ENCODE measurements at places on chromosomes 5 and 9.

DNA sequence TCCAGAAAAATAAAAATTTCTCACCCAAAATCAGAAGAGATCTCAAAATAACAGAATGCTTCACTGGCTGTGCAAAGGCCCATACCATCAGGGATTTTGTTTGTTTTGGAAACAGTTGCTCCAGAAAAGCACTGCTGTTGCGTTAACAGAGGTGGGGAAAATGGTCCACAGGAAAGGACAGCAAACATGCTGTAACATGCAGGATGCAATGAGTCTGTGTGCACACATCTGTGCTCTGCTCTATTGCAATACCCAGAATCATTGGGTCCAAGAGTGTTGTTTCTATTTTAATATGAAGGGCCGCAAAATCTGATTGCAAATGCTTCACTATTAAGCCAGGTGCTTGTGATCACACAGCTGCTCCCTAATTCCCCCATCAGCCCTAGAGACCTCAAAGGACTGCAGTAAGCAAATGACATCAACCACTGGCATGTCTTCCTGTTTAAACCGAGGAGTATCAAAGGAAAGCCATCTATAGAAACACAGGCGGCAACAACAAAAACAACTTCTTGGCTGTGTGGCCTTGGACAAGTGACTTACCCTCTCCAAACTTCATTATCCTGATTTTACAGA is 141.0 kb downstream of the DCP2 start:
- DNase-seq = no peak

DNA sequence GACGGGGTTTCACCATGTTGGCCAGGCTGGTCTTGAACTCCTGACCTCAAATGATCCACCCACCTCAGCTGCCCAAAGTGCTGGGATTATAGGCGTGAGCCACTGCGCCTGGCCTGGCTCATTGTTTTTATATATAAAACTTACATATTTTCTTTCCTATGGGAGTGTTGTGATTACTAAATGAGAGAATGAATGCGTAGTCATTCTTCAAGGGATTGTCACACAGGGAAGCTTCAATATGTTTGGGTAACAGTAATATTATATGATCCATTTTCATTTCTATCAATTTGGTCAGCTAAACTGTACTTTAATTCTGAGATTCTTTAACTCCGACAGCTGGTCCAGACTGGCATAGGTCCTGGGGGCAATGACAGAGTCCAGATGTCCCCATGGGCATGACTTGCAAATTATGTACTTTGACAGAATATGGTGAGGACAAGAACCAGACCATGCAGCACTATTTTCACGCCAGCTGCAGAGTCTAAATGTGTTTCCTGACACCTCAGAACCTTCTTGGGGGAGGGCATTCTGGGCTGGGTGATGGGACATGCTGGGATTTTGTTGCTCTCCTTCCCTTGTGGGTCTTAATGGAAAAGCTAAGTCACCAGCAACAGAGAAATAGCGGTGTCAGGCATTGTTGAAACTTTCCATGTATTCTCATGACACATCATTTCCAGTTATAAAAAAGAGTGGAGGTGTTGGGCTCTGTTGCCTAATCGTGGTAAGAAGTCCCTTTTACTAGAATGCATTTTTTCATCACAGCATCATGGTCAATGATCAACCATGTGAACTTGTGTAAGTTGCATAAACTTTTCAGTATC is 40.9 kb upstream of the TNC start:
- no peak for DNase-seq

DNA sequence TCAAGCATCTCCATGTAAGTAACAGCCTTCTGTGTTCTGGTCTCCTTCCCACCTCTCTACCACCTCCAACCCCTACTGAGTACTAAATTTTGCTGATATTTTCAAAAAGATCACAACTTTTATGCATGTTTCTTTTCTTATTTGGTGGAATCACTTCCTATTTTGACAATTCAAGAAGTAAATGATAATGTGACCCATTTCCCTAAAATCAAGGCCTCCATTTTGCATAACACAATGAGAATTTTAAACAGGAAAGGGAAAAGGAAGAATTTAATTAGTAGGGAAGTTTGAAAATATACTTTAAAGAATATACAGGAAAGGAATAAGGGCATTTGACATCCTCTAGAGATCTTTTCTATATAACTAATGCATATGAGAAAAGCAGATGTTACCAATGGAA is 212.9 kb upstream of the RASA1 start:
- DNase-seq = no peak

GRCh38 chr9:82720515-82720914 is 342.4 kb downstream of the RASEF start:
- DNase-seq = no peak

DNA sequence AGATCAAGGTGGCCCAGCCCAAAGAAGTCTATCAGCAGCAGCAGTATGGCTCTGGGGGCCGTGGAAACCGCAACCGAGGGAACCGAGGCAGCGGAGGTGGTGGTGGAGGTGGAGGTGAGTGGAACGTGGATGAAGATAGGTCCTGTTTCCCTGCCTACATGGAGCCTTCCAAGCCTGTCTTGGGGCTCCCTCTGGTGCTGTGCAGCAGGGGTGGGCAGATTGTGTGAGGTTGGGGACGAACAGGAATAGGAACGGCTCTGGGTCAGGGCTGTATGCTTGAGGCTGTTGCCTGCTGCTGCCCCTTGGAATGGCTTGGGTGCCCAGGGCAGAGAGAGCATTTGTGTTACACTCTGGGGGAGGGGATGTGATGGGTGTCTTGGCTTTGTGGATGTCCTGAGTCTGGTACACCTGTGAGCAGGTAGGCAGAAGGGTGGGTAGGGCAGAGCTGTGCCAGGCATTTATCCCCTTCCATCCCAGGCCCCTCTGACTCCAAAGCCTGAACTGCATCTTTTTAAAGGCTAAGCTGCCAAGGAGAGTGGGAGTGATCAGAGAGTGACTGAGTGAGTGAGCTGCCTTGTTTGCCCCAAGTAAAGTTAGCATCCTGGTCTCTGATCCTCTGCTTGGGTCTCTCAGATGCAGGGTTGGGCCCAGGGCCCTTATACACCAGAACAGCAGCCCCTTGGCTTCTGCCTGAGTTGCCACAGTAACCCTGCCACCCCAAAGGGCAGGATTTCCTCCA is 5.2 kb downstream of the HNRNPAB start:
- DNase-seq = no peak

- no peak for DNase-seq
Measured at GRCh38 chr9:126935630-126936029, 21.0 kb downstream of the RALGPS1 start.

DNA sequence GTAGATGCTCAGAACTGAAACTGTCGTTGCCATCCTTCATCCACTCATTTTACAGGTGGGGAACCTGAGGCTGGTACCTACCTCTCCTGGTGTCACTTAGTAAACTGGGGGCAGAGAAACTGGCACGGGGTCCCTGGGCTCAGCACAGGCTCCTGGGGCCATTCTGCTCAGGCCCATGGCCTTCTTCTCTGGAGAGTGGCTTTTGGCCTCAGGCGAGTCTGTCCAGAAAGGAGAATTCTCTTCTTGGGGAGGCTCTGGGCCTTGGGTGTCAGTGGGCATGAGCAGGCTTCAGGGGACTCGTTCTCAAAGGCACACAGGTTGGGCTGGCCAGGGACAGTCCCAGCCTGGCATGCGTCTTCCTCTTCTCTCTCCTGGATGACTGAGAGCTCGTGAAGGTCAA is 24.6 kb downstream of the COL5A1 start:
- DNase-seq = no peak

GRCh38 chr5:7816535-7816901 is 34.4 kb downstream of the CFAP90 start:
- no peak for DNase-seq

- no peak for DNase-seq
Measured at GRCh38 chr9:126053913-126054312, 272.7 kb upstream of the MVB12B start.

- no peak for DNase-seq
Measured at GRCh38 chr5:7548596-7548995, 152.7 kb downstream of the ADCY2 start.

DNA sequence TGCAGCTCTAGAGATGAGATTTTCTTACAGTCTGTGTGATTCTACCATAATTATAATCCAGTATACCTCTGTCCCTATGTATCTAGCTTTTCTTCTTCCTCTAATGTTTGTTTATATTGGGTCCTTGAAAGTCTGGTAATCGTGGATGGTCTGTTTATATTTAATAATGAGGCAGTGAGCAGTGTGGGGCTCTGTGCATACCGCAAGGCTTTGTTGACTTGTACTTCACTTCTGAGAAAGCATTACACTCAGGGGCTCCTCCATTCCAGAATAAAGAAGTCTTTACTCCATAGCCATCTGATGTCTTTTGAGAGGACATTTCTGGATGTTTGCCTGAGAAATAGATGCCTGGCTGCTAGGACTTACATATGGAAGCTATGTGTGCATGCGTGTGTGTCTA is 4.5 kb upstream of the MPDZ start:
- DNase-seq = no peak

- peak; percentile 35 for DNase-seq
Measured at GRCh38 chr9:19223724-19224123, 6.8 kb upstream of the DENND4C start.

DNA sequence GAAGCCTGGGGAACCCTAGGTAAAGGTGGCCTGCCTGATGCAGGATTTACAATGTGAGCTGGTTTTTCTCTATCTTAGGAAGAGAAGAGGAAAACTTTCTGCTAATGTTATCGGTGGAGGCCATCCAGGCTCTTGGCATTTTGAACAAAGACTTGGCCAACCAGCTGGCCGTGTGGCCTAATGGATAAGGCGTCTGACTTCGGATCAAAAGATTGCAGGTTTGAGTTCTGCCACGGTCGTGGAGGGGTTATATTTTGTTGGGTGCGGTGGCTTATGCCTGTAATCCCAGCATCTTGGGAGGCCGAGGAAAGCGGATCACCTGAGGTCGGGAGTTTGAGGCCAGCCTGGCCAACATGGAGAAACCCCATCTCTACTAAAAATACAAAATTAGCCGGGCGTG is 9.6 kb downstream of the C9orf152 start:
- no peak for DNase-seq

- no peak for DNase-seq
Measured at GRCh38 chr9:90029996-90030395, 425.2 kb downstream of the GADD45G start.

- DNase-seq = no peak
Measured at GRCh38 chr5:140868721-140869554, at the start of gene PCDHA11. Gene PCDHA11, plus strand, starts transcription at chr5:140868957. Its CDS starts 147 bp downstream, at chr5:140869104.

DNA sequence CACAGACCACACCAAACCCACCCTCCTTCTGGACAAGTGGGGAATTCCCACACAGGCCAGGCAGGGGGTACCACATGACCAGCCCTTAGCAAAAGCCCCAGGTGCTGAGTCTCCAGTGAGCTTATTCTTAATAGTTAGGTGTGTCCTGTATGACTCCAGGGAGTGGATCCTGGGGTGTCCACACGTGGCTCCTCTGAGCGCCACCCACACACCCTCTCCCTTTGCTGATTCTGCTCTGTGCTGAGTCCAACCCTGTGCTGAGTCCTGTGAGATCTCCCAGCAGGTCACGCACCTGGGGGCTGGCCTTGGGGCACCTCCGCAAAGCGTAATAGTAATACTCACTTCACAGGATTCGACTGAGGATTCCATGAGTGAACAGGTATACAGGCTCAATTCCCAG is 12.7 kb downstream of the LRRC14B start:
- no peak for DNase-seq

DNA sequence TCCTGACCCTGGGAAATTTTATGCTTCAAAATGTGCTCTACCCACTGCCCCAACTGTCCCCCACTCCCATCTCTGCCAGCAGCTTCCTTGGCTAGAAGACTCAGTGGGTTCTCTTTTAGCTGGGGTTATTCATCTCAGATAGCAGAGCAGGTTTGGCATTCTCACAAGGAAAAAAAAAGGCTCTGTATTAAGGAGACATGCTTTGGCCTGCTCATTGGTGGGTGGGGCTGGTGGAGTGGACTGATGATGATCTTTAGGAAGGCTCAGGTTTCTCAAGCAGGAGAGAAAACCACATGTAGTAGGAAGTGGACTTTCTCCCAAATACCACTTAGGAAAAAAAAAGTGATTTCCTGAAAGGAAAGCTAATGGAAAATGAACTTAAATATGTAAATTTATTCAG is 279.2 kb upstream of the ZNF462 start:
- no peak for DNase-seq

GRCh38 chr5:1317921-1318565 is 23.2 kb upstream of the TERT start:
- DNase-seq = no peak

DNA sequence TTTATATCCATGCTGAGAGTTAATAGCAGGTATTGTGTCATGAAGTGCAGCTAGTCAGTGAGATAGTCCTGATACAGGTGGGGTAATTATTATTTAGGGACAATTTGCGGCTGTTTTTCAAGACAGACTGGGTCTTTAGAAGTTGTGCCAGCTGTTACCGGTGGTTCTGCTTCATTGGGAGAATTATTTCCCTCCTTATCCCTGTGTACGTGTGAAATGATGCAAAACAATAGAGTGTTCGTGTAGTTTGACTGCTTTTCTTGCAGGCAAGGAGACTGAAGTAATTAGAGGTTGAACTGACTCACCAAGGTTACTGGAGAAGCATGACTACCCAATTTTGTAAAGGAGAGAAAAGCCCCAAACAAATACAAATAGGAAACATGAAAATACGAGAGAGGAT is 101.7 kb downstream of the ARRDC3 start:
- no peak for DNase-seq

- DNase-seq = no peak
Measured at GRCh38 chr9:12719431-12719830, 26.2 kb downstream of the TYRP1 start.

DNA sequence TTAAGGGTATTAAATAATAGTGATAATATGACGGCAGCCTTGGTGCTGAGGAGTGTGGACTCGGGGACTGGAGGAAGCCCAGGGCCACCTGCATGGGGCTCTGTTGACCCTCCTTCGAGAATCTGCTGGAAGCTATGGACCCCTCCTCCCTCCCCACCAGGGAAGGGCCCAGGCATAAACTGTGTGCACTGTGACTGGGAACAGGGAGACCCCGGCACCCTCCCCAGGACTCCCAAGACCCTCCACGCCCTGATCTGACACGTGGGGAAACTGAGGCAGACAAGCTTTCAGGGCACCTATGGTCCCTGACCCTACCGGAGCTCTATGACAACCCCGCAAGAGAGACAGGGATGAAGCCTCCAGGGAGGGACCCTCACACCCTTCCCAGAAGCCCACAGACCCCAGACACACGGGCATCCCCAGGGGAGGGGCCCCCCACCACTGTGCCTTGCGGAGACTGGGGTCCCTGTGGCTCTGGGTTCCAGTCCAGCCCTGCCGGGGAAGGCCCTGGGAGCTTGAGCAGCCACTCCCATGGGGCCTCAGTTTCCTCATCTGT is 6.5 kb upstream of the EGFL7 start:
- DNase-seq = no peak

- no peak for DNase-seq
Measured at GRCh38 chr9:13911473-13911872, 402.5 kb downstream of the NFIB start.

Data from ovary (tissue), 10 donors.